ENCODE measurements at places on chromosomes 12 and 14. TPM values are rescaled to one million over a fixed set of nuclear protein-coding genes. Genes with fewer than 3 reads are reported as not detected.

The CNTN1 gene
- 0.27 TPM for total RNA-seq

The NPFF gene
- not detected for total RNA-seq

The CLEC2A gene
- total RNA-seq: not detected

The KRT71 gene
- total RNA-seq: not detected

The SIX6 gene
- total RNA-seq: not detected

The NEDD1 gene
- total RNA-seq: 45.4 TPM

The PLA2G1B gene
- total RNA-seq: not detected

The LGALS3 gene
- 83.3 TPM for total RNA-seq

The CCDC184 gene
- total RNA-seq: 1.1 TPM

The MYO1H gene
- total RNA-seq: not detected

The KRT79 gene
- not detected for total RNA-seq

The DAO gene
- total RNA-seq: not detected

The PGF gene
- total RNA-seq: 0.36 TPM

The GYS2 gene
- total RNA-seq: not detected

The FICD gene
- total RNA-seq: 7.6 TPM

The AQP2 gene
- not detected for total RNA-seq

The CLMN gene
- total RNA-seq: 1.8 TPM

The PTPN21 gene
- 10.3 TPM for total RNA-seq

The BMP4 gene
- total RNA-seq: 14.4 TPM

The CD9 gene
- 407 TPM for total RNA-seq

The MYO1A gene
- total RNA-seq: 0.09 TPM

The SLC25A21 gene
- 1.2 TPM for total RNA-seq

The ARMH4 gene
- total RNA-seq: 4.2 TPM

The ABCB9 gene
- 10.3 TPM for total RNA-seq

The CLEC2D gene
- total RNA-seq: 4.6 TPM

The SERPINA3 gene
- total RNA-seq: 13.6 TPM

The ERP27 gene
- total RNA-seq: not detected

The JPH4 gene
- not detected for total RNA-seq

The CD163L1 gene
- 0.08 TPM for total RNA-seq

The ING4 gene
- 51.2 TPM for total RNA-seq

The C12orf60 gene
- 0.99 TPM for total RNA-seq

The RBP5 gene
- not detected for total RNA-seq

The CMKLR1 gene
- total RNA-seq: not detected

The NOS1 gene
- not detected for total RNA-seq

The KRT2 gene
- total RNA-seq: not detected
